ENCODE measurements at places on chromosomes 5 and 9.

DNA sequence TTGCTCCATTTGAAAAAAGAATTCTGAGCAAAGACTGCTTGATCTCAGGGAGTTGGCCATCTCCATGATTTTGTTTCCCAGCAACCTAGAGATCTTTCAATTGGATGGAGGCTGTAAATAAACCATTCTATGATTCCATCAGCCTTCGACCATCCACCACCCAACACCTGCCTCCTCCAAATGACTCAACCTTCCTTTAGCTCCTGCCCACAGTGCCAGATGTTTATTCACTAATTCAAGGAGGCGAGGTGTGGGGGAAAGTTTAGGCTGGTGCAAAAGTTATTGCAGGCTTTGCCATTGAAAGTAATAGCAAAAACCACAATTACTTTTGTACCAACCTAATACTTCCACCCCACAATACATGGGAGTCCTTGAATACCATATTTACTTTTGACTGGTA, 327.5 kb downstream of the CAAP1 start:
- no peak for DNase-seq

- DNase-seq = no peak
Measured at GRCh38 chr9:14214065-14214684, 99.8 kb downstream of the NFIB start.

DNA sequence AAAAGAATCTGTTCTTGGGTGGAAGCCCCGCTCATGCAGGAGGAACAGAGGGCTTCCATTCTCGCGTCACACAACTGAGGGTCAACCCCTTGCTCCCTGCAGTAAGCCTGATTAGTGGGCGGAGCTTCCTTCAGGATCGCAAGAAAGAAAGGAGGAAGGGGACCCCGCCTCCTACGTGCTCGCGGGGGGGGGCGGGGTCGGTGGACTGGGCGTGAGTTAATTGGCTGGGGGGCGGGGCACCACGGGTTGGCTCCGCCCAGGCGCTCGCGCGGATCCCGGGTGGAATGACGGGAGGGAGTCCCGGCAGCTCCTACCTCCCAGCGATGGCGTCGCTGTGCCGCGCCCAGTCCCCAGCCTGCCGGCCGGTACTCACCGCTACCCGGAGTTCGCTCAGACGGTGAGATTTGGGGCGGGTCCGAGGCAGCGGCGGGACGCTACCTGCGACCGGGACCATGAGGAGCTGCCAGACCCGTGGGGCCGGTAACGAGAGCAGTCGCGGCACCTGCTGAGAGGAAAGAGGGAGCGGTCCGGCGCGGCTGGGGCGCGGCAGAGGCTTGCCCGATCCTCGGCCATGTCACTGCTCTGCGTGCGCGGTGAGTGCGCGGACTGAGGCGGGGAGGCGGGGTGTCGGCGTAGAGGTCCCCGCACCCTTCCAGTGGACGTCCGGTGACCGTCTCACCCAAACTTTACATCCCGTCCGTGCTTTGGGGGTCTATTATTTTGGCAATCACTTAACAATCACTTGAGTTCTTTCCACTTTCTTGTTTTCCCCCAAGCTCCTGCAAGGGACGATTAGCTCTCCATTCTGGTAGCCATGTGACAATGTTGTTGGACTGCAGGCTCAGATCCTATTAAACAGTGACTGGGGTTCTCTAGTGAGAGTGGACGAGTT, at the start of gene UNC13B:
Gene UNC13B (plus strand): TSS at position 297 of the 892 bp plus-strand sequence. CDS start 275 bp downstream, at position 572.
- peak; percentile 56 for DNase-seq

- no peak for DNase-seq
Measured at GRCh38 chr9:134666208-134666607, 24.6 kb downstream of the COL5A1 start.

DNA sequence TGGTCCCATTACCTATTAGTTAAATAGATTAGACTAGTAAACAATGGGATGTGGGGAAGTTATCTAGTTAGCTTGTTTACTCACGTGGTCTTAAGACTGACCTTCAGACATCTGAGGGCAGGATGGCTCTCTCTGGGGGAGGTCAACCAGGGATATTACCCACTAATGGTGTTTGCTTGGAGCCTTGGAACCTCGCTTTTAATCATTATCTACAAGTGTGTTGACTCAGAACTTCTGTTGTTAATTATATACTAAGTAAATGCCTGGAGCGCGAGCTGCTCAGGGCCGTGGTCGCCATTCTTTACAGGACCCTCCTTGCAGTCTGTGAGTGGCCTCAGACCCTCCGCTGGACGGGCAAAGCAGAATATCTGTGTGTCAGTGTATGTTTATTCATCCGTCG, 48.5 kb upstream of the ZNF354A start:
- no peak for DNase-seq

- no peak for DNase-seq
Measured at GRCh38 chr5:126044931-126045565, 378.2 kb upstream of the GRAMD2B start.

- no peak for DNase-seq
Measured at GRCh38 chr5:160979385-160979784, 127.4 kb upstream of the ATP10B start.

Measured in Panc1 (cell line).